AG08396 (cell line): ENCODE measurements at places on chromosomes 6 and 20.
A peak's percentile ranks its signal among the peaks of the same experiment; 100 is the strongest.

GRCh38 chr6:35728683-35729678, 7.9 kb upstream of the ARMC12 start:
- DNase-seq, result no peak

- DNase-seq, result no peak
These were observed 168.9 kb downstream of the ATXN1 start for GRCh38 chr6:16592223-16592911.

GRCh38 chr6:13729891-13730290, 18.3 kb upstream of the RANBP9 start:
- peak; percentile 64 for DNase-seq

- DNase-seq, result no peak
These were observed 39.4 kb downstream of the TFAP2A start for GRCh38 chr6:10375391-10375969.

GRCh38 chr6:119493980-119494379, 144.4 kb upstream of the MAN1A1 start:
- no peak for DNase-seq

DNA sequence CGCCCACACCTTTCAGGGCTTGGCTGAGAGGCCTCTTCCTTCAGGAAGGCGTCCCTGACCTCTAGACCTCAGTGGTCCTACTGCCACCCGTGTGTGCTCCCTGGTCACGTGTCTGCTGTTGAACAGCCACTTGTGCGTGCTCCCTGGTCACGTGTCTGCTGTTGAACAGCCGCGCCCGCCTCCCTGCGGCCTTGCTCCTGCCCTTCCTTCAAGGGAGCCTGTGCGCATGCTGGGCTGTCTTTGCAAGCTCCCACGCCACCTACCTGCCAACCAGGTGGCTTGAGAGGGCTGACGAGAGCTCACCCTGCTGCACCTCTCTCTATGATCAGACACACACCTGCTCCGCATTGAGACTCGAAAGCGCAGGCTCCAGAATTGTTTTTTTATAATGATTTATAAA, 179.3 kb downstream of the BMP7 start:
- no peak for DNase-seq

- DNase-seq, result no peak
These were observed 592.3 kb downstream of the PKHD1 start for GRCh38 chr6:51495096-51495495.

DNA sequence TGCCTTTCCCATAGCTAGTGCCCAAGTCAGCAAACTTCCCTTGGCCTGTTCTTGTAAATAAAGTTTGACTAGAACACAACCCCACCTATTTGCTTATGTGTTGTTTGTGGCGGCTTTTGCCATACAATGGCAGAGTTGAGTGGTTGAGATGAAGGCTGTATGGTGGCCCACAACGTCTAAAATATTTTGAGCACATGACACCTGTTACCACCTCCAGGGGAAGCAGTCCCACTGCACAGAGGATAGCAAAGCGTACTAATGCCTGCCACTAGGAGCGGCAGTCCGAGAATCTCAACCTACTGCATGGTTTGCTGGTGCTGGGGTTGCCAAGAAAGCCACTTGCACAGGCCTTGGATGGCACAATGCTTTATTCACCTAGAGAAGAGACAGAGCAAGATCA, 58.6 kb downstream of the TGM2 start:
- DNase-seq, result no peak

DNA sequence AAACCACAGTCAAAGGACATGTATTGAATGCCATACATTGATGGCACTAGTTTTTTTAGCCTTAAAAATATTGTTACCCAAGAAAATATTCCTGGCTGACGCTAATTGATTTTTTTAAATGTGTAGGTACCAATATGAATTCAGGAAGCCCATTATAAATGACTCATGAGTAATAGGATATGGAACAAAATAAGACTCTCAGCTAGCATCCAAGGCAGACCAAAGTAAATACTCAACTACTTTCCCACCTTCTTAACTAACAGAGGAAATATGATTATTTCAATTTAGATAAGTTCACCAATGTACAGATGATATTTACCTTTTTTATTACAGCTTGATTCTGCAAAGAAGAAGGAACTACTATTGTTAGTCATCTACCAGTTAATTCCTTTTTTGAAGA, 43.2 kb upstream of the TXNDC5 start:
- no peak for DNase-seq

- no peak for DNase-seq
These were observed 20.0 kb upstream of the TXLNB start for GRCh38 chr6:139311831-139312230.

DNA sequence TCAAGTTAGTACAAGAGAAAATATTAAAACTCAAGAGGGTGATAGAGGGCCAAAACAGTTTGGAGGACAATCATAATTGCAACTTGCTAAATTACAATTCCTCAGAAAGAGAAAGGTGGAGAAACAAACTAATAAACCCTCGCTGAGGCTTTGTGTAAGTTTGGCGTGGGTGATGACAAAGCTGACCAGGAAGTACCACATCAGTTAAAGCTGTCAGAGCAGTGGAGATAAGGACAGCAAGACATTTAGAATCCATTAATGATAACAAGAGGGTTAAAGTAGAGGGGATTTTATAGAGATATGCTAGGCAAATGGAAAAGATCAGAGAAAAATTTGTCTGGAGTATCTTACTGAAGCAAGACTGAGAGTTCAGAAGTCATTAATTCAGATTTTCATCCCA, 334.4 kb downstream of the TFAP2B start:
- DNase-seq, result no peak

- no peak for DNase-seq
These were observed 8.8 kb downstream of the ZBTB46 start for GRCh38 chr20:63822276-63822696.
